Activated CD4-positive, alpha-beta T cell treated with anti-CD3 and anti-CD28 coated beads, Interleukin-2, amount 50 U/mL, for 16 hours (primary cell): ENCODE measurements at places on chromosomes 3 and 15.

DNA sequence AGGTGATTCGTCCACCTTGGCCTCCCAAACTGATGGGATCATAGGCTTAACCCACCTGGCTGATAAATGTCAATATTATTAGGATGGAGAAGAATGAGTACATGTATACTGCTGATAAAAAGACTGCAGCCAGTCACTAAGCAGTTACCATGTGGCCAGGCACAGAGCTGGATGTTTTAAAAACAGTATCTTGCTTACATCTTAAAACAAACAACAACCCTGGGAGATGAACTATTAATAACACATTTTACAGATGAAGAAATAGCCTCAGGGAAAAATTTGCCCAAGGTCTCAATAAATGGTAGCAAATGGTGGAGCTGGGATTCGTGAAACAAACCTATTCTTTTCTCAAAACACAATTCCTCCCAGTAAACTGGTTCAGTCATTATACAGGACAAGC is 18.1 kb downstream of the IL17RD start:
- no peak for DNase-seq

DNA sequence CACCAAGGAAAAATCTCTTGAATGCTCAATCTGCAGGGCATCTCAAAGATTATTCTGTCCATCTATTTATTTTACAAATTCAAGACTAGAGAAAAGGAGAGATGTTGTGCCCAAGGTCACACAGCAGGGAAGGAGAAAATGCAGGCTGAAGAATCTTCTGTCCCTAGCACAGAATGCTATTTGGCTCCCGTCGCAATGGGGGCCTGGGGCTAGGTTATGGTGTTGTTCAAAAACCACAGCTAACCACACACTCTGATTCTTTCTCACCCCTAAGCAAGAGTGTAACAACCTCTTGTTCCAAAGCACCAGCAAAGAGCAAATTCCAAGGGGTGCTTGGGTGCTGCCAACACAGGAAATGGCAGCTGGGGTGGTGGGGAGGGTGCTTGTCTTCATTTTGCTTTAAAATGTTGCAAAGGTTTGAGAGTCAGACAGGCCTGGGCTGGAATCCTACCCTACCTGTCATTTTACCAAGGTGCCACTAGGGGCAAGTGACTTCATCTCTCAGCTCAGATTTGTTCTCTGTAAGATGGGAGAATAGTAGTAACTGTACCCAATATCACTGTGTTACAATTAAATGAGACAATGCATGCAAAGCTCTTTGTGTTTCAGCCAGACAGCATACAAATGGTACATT is 112.5 kb downstream of the ADAMTS9 start:
- peak; percentile 1 for DNase-seq

GRCh38 chr3:64351713-64352638 is 126.7 kb upstream of the PRICKLE2 start:
- no peak for DNase-seq

GRCh38 chr3:127009531-127009930 is 26.6 kb downstream of the PLXNA1 start:
- no peak for DNase-seq
